GF-D8 (cell line): ENCODE measurements at places on chromosomes 4 and X.
A peak's percentile ranks its signal among the peaks of the same experiment; 100 is the strongest.

- DNase-seq: no peak
Measured at GRCh38 chr4:111595456-111595855, 549.8 kb upstream of the FAM241A start.

GRCh38 chr4:108060164-108060563 lies 70.5 kb downstream of the HADH start:
- DNase-seq: no peak

DNA sequence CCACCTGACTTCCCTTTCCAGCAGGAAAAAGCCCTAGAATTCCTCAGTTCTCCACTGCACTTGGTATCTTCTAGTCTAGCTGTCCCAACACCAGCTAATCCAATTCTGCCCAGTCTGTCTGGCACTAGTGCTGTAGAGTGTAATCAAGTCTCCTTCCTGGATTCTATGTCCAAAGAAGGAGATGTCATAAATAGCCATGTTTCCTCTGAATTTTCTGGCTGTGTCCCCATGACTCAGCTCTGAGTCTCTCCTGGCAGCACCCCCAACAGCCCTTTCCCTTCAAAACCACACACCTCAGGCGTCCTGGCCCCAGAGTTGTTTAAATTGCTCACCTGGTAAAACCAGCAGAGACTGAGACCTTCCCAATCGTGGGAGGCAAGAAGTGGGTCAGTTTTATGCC lies 197.2 kb downstream of the GRXCR1 start:
- no peak for DNase-seq

- DNase-seq: peak; percentile 26
Measured at GRCh38 chrX:64394874-64395567, at the start of gene MTMR8. MTMR8 (minus strand) TSS chrX:64395452; CDS start chrX:64395363, 89 bp downstream.

GRCh38 chr4:104424475-104424941 lies 70.2 kb downstream of the CXXC4 start:
- no peak for DNase-seq

GRCh38 chr4:28916585-28916984 lies 1803.6 kb upstream of the PCDH7 start:
- no peak for DNase-seq

DNA sequence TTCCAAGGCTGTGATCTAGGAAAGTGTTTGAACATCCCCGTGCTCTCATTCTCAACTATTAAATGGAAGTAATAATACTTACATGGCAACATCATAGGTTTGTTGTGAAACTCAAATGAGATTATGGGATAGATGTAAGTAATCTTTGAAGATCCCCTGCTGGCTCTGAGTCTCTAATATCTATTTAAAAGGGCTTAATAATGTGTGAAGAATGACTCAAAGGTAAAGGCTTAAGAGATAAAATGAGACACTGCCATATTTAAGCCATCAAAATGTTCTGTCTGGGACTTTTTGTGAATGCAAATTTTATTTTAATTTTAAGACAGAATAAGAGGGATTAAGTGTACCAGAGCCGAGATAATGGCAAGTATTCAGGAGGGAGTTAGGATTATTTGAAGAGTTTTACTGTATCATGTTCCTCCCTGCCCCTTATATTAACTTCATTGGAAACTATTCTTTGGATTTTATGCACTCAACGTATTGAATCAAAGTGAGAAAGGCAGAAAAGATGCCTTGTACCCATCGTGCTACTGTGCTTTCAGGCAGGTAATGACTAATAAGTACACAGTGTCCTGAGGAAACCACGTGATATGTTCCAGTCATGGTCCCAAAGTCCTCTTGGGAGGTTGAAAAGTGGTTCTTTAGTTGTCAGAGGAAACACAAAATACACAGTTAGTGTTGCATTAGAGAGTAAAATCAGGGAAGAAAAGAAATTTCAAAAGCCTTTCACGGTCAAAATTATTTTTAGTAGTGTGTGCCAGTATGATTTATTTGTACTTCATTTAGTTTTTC lies 192.4 kb downstream of the RBM46 start:
- no peak for DNase-seq

DNA sequence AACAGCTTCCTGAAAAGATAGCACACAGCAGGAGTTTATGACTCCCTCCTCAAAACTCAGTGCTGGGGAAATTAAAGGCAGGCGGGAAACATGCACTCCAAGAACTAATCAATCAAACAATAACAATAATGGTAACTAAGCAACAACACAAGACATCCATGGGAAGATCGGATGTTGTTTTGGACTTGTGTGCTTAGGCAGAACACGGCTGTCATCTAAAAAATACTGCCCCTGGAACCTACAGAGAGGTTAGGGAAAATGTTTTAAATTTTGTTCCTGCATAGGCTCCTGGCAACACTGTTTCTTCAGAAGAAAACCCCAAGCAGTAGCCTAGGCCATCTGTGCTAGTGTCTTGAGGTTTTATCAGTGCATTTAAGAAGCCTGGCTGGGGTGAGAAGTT lies 1378.2 kb downstream of the STIM2 start:
- no peak for DNase-seq

DNA sequence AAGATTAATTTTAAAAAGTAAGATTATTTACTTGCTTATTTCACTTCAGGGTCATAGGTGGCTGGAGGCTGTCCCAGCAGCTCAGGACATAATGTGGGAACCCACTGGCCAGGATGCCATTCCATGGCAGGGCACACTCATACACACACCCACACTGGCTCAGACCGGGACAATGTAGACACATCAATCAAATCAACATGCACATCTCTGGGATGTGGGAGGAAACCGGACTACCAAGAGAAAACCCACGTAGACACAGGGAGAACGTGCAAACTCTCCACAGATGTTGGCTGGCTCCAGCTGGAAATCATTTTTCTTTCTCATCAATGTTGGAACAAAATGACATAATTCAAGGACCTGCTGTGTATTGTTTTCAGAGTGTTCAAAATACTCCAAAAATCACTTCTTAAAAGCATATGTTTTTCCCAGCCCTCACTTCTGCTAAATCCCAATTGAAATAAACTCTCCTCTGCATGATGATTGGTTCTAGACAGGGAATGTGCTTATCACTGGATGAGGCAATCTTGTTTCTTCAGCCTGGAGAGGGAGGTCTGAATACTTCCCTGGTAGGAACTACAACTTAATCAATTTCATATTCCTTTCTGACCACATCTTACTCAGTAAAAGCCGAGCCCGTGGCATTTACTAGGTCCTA lies 18.6 kb upstream of the CPE start:
- DNase-seq: no peak

GRCh38 chrX:46850771-46851170 lies 13.9 kb downstream of the RP2 start:
- no peak for DNase-seq

- DNase-seq: no peak
Measured at GRCh38 chrX:8873956-8874355, 72.8 kb upstream of the FAM9A start.

GRCh38 chrX:154056770-154057241 lies 37.1 kb upstream of the IRAK1 start:
- DNase-seq: peak; percentile 45

GRCh38 chrX:110153896-110154295 lies 151.0 kb downstream of the TMEM164 start:
- no peak for DNase-seq

GRCh38 chrX:94435799-94436198 lies 761.8 kb downstream of the FAM133A start:
- no peak for DNase-seq

DNA sequence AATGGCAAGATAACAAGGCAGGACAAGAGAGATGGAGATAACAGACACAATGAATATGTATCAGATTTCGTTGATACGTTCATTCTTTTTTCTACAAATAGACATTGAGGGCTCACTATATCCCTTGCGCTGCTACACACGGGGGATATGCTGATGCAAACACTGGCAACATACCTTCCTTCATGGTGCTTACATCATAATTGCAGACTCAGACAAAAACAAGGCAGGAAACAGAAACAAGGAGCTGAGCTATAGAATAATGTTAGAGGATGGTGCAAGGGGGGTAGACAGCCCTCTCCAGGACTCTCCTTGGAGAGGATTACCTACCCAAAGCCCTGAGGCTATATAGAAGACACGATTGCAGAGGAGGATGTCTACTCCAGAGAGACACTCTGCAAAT lies 1069.5 kb downstream of the DMD start:
- DNase-seq: no peak

DNA sequence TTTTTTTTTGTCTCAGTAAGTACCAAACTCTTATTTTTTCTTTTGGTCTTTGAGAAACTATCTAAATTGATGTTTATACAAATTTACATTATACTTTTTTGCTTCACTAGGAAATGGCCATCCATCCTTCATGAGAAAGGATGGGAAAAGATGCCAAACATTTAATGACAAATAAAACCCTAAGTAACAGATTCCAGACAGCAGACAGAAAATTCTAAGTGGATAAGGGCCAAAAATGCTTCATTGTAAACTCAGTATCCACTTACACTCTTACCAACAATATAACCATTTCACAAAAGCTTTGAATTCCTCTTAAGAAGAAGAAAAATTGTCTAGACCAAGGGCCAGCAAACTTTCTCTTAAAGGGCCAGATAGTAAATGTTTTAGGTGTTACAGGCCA lies 3.5 kb downstream of the GUCY1B1 start:
- no peak for DNase-seq

DNA sequence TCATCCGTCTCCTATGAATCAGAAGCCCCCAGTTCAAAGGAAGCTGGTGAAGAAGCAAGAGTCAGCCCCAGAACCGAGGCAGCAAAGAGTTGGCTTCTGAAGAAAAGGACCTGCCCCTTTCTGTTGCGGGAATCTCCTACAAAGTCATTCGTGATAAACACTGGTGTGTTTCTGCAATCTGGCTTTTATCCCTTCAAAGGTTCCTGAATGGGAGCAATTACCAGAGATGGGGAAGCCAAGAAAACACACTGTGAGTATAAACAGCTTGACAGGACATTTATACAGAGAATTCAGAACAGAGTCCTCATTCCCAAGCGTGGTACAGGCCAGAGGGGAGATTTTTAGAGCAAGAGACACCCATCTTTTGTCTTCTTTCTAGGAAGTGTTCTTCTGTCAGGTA lies 226.8 kb upstream of the LNX1 start:
- no peak for DNase-seq

DNA sequence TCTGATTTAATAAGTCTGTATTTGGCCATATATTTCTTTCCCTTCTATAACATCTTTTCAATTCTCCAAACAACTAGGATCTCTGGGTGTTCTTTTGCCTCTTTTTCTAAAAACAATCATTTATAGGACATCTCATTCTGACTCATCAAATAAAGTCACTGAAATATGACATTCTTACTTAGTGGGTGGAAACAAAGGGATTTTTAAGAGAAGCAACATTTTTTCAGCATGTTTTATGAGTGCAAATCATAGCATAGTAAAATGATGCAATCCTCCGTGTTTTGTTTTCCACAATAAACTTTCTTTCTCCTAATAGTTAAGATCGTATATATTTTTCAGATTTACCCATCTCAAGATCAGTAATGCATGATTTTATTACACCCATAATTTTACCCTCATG lies 179.8 kb downstream of the SPCS3 start:
- DNase-seq: no peak

- DNase-seq: no peak
Measured at GRCh38 chr4:74038086-74038424, 434 bp downstream of the CXCL3 start.

DNA sequence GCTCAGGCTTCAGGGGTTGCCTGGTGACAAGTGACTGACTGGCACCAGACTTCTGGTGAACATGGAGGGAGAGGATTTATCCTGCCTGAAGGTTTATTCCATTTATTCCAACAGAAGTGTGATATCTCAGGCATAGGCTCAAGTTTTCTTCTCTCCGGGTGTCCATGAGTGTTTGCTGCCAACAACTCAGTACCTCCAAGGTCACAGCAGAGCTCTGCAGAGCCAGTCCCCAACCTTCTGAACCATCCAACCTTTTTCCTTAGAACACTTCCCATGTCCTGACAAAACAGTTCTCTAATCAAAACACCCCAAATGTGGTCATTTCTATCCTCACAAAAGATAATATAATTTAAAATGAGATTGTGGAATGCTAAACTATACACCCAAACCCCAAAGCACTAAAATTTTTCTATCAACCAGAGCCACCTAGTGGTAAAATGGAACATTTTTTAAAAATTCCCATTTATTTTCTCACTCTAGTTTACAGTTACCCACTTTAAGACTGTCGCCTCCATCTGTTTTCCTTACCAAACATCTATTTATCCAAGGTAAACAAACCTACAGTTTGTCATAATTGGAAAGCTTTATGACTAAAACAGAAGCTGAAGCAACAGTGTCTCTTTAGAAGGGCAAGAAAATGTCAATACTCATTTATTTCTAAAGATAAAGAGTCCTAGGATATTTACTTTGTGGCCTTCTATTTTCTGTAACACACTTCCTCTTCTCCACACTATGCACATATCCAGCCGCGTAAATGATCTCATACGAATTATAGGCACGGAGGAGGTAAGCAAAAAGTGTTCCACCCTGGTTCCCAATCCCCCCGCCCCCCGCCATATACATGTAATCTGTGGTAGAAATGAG lies 39.5 kb downstream of the TMEM154 start:
- DNase-seq: no peak

DNA sequence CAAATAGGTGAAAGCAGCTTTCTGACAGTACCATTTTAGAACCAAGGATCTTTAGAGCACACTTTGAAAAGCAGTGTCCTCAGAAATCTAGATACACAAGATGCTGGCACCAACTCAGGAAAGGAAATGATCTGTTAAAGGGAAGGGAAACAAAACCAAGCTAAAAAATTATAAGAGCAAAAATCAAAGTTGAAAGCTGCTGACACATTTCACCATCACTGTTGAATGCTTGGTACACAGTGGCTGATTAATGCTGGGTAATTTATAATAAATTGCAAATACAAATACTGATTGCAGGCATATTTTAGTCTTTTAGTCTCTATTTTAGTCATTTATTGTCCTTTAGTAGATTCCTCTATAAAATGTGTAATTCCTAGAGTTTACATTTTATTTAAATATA lies 1540.1 kb upstream of the PCDH10 start:
- DNase-seq: no peak

- no peak for DNase-seq
Measured at GRCh38 chr4:70754990-70755688, 33.4 kb downstream of the RUFY3 start.

GRCh38 chrX:40064055-40064597 lies 33.6 kb downstream of the BCOR start:
- DNase-seq: no peak

DNA sequence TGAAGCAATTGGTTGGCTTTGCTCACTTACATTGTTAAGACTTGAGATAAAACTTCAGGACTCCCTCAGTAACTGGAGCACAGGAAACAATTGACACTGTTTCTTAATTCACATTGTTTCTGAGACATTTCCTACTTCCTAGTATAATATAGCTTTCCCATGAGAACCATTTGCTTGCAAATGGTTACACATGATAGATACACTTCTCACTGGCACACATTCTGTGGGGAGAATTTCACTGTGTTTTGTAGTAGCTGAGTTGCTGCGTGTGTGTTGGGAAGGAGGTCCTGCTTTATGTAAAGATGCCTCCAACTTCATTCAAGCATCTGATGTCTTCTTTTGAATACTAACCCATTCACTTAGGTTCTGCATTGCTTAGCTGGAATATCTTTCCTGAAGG lies 85.3 kb upstream of the SLC4A4 start:
- no peak for DNase-seq

- DNase-seq: no peak
Measured at GRCh38 chr4:123579961-123580360, 183.4 kb downstream of the SPRY1 start.
